ENCODE measurements at places on chromosomes 11 and 22.

GRCh38 chr22:48654492-48654891 is 1173.2 kb downstream of the BRD1 start:
- no peak for DNase-seq

- DNase-seq = no peak
Observed at GRCh38 chr11:19676475-19677380, 35.9 kb upstream of the NAV2 start.

DNA sequence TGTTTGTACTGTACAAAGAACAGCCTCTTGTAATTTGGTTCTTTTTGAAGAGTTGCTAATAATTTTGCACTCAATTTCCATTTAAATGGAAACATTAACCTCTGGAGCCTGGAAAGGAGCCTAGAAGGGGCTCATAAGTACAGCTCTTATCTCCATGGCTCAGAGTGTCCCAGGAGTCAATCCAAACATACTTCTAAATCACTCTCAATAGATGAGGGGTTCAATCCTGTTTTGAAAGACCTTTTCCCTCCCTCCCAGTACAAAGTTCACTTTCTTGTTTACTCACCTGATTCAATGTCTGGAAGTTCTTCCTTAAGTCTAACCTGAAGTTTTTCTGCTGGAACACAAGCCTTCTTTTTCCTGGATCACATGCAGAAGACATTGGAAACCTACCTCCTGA is 273.0 kb upstream of the PLET1 start:
- DNase-seq = no peak

GRCh38 chr11:11211186-11211585 is 141.9 kb downstream of the CSNK2A3 start:
- no peak for DNase-seq

GRCh38 chr11:66568124-66568916 is at the start of gene CTSF:
Gene CTSF (minus strand): TSS chr11:66568606. CDS start chr11:66568486, 120 bp downstream.
- peak; percentile 42 for DNase-seq

DNA sequence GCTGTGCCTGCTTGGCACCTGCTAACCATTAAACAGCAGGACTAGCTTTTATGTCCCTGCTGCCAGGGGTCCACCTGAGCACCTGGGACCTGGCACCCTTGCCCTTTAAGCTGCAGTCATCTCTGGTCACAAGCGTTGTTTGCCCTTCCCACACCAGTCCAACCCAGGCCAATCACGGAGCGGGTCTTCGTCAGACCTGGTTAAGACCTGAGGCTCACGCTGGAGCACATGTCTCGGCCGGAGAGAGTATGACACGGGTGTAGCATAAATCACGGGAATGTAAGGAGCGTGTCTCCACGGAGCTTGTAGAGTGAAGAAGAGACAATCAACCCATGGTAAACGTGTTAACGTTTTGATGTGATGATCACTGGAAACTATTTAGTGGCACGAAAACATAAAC is 847.3 kb downstream of the BRD1 start:
- DNase-seq = no peak

DNA sequence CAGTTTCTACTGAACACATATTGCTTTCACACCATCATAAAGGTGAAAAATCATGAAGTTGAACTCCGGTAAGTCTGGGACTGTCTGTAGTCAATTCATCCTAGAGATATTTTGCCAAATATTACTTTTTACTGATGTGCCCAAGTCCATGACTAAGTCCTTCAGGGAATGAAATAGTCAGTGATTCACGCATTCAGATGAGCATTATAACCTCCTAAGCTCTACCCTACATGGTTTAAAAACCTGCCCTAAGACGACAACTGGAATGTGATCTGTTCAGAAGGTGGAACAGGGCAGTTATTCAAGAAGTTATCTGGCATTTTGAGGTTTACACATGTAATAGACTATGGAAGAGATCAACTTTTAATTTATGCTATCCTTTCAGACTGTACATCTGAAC is 125.6 kb downstream of the TRPC6 start:
- no peak for DNase-seq

- no peak for DNase-seq
Observed at GRCh38 chr11:124085997-124086846, 29.0 kb upstream of the VWA5A start.

DNA sequence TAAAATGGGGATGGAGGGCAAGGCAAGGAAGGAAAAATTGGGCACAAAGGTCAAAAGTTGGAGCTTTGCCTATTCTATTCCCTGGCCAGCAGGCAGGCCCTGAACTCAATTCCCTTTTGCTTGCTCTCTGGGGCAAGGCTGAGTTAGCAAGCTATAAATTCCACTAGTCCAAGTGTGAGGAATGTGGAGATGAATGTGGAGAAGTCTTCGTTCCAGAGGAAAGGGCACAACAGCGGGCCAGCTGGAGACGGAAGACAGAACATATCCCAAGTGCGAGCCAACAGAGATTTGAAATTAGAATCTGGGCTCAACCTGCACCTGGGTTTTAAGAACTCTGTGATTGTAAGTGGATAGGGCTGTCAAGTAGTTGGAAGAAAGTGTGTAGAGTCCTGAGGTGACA is 29.5 kb upstream of the FZD4 start:
- no peak for DNase-seq

DNA sequence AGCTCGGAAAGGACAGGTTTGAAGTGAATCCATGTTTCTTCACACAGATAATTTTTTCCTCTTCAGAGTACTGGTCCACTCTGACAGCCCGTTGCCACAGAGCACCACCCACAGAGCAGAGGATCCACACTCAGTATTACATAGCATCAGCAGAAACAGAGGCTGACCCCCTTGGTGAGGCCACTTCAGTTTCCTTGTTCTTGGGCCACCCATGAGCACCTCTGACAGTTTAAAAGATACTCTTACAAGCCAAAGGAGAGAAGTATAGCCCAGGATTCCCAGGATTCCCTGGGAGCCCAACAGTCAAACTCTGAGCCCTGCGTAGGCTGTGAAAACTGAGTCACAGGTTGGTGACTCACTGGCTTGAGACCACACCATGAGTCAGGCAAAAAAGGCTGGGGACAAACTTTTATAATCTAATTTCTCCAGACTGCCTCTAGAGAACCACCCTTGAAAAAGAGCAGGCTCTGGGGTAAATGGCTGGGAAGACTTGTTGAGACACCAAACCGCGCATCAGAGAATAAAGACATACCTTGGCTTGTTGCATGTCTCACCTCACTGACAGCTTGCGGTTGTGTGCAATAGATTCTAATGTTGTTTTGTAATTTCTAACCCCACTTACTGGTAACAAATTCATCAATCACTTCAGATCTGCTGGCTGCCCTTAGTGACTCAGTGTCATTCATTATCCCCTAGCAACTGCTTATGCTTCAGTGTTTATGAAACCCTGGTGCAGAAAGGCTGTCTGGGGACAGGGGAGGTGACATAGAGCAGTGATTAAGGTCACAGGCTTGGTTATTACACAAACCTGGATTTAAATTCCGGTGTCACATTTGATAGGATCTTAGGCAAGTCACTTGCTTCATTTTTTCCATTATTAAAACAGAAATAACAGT is 56.9 kb upstream of the PRSS23 start:
- peak; percentile 96 for DNase-seq

DNA sequence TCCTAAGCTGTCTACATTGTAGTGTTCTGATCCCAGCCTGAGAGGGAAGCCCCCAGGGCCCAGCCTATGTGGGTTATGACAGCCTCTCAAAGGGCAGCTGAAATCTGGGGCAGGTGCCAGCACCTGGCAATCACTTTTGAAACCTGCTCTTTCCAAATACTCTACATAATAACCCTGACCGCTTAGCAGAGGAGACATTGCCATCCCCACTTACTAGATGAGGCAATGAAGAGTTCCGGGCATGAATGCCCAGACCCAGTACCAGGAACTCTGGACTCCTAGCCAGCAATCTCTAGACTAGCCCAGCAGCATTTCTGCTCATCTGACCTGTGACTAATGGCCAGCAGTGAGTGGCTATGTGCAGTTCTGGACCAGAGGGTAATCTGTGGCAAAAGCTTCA is 412.4 kb upstream of the CADM1 start:
- no peak for DNase-seq

GRCh38 chr11:61531044-61531443 is 22.5 kb downstream of the LRRC10B start:
- no peak for DNase-seq

GRCh38 chr11:92257536-92257935 is 32.9 kb downstream of the FAT3 start:
- no peak for DNase-seq

GRCh38 chr11:114159320-114159719 is 99.8 kb downstream of the ZBTB16 start:
- no peak for DNase-seq

GRCh38 chr11:126124231-126124661 is 61.6 kb upstream of the CDON start:
- no peak for DNase-seq

DNA sequence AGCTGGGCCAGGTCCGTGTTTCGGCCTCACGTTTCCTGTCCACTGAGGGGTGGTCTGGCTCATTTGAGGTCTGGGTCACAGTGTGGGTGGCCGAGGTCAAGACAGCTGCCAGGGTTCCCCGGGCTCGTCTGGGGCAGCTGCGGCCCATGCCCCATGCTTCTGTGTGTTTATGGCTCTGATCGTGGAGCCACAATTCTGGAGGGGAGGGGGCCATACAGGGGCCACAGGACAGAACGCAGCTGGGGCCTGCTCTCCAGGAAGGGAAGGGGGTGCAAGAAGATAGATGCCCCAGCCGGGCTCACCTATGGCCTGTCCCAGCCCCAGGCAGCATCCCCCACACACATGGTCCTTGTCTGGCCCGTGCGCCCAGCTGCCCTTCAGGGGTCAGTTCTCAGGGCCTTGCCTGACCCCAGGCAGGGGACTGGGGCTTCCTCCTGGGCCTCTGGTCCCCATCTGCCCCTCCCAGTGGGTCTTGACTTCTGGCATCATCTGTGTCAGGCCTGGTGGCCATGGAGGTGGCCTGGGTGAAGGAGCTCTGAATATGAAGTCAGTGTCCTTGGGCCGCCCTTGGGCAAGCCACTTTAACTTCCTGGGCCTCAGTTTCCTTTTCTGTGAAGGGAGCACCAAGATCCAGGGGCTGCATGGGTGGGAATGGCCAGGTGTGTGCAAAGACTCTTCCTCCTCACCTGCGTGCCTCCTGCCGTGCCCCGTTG is 8.4 kb downstream of the TSPAN32 start:
- no peak for DNase-seq

DNA sequence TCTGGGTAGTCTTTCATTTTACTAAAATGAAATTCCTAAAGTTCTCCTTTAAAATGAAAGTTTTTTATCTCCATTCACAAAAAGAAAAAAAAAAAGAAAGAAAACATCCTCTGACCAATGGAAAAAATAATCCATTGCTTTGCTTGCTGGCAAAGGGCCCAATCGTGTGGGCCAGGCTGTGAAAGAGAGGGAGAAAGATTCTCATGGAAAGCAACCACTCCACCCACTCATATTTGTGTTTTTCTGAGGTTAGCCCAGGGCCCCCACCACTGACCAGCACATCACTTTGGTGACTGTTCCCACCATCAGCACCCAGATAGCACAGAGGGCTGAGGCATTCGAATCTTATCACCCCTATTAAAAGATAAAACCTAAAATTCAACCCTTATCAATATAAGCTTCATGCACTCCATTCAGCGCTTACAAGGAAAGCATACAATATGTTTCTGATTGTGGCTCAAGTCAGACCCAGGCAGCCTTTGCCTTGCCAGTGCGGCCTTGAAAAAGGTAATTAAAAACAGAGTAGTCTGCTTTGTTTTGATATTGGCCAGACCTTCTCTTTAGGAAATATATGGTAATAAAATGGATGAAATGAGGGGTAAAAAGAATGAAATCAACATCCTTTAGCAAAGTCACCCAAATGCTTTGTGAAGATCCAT is 192.8 kb downstream of the ETS1 start:
- DNase-seq = no peak

DNA sequence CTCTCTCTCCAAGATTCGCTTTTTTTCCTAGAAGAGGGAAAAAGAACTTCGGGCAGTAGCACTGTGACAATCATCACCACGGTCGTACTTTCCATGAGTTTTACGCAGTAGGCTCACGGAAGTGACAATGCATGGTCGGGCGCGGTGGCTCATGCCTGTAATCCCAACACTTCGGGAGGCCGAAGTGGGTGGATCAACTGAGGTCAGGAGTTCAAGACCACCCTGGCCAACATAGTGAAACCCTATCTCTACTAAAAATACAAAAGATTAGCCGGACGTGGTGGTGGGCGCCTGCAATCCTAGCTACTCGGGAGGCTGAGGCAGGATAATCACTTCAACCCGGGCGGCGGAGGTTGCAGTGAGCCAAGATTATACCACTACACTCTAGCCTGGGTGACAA is 23.4 kb downstream of the GRAP2 start:
- DNase-seq = no peak

DNA sequence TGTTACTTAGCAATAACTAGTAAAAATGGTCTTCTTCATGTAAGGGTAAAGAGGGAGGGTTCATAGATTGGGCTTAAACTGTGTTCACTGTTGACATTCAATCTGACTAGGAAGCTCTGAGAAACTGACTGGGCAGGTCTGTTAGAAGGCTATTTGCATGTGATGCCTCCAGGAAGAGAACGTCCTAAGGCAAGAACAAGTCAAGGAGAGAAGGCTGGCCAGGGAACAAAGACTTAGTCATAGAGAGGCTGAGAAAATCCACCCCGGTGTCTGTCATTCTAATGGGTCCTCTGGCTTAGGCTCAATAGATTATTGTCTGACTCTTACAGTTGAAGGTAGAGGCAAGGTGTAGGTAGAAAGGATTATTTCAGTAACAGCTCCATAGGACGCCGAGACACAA is 50.3 kb upstream of the CD44 start:
- DNase-seq = no peak

DNA sequence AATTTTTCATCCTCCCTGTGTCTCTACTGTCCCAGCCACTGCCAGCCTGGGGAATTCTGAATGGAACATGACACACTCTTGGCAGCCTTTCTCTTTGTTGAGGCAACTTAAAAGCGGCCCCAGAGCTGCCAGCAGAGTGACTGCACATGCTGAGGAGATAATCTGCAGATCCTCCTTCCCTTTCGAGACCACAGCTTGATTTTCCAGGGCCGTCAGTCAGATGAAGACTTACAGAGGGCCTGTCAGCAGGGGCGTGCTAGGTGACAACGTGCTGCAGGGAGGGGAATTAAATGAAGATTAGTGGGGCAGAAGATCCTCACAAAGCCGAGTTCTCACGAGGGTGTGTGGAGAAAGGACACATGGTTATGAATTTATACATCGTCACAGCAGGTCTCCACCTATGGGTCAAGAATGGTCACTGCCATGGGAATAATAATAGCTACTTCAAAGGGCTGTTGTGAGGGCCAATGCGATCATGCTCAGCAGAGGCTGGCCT is 193.5 kb upstream of the PITPNB start:
- peak; percentile 11 for DNase-seq

DNA sequence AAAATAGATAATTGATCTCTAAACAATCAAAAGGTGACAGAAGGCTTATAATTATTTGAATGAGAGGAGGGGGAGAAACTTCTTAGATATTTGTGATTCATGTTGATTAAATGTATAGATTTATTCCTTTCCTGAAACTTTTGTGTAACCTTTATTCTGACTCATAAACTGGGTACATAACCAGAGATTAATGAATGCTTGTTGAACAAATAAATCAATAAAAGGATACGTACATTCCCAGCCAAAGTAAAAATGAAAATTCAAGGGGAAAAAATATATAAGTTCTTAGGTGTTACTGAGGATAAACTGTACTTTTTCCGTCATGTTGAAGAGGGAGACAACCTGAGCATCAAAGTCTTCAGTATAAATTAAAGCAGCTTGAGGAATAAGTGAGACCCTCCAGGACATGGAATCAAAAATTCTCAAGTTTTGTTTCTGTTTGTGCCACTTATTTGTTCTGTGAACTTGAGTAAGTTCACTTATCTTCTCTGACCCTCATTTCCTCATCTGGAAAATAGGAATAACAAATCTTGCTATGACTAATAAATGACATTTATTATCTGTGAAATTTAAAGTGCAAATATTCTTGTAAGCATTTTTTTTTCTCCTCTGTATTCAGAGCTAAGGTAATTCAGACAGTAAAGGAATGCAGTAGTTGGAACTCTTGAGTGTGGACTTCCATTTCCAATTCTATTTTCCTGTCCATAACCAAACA is 195.4 kb downstream of the METTL15 start:
- DNase-seq = no peak
